Fibroblast of skin of scalp (primary cell): ENCODE measurements at places on chromosomes 2 and 18.

- no peak for DNase-seq
Measured at GRCh38 chr2:30663321-30663720, 143.9 kb downstream of the CAPN13 start.

GRCh38 chr2:115480741-115481140 lies 1038.3 kb downstream of the DPP10 start:
- no peak for DNase-seq

GRCh38 chr2:241493092-241493491 lies 15.3 kb downstream of the STK25 start:
- DNase-seq = no peak

GRCh38 chr18:45166836-45167551 lies 448.3 kb upstream of the SLC14A2 start:
- peak; percentile 23 for DNase-seq

GRCh38 chr2:68193787-68194372 lies 36.2 kb downstream of the PNO1 start:
- DNase-seq = peak; percentile 52

- DNase-seq = no peak
Measured at GRCh38 chr2:157418239-157418641, 25.6 kb downstream of the CYTIP start.

GRCh38 chr2:79715338-79715737 lies 202.5 kb downstream of the CTNNA2 start:
- DNase-seq = peak; percentile 65

DNA sequence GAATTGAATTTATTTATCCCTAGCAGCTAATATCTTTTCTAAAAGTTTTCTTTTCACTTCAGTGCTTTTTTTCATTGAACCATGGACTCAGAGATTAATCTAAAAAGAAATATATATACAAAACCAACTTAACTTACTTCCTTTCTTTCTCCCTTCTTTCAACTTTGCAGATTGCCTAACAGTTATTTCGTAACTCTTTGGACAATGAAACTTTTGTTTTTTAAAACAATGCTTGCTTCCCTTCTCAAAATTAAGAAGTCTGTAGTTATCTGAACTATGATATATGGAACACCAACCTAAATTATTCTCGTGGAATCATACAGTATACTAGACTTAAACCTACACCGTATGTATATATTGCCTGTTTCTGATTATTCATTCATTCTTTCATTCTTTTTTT lies 62.9 kb downstream of the MIB1 start:
- DNase-seq = no peak

DNA sequence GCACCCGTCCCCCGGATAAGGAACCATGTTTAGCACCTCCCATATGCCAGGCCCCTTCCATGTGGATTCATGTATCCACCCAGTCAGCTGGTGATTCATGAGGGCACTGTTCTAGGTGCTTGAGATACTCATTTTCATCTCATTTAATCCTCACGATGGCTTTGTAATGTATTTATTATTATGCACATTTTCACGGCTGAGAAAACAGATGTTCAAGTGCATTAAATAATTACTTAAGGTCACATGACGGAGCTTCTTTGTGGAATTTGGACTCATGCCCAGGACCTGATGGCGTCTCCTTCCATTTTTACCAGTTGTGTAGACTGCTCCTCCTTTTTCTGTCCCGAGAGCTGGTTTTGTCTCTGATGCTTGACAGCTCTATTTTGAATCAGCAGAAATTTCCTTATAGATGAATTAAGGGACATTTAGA lies 72.2 kb upstream of the RBM44 start:
- DNase-seq = peak; percentile 87

GRCh38 chr2:101732199-101732598 lies 34.7 kb downstream of the MAP4K4 start:
- DNase-seq = no peak

DNA sequence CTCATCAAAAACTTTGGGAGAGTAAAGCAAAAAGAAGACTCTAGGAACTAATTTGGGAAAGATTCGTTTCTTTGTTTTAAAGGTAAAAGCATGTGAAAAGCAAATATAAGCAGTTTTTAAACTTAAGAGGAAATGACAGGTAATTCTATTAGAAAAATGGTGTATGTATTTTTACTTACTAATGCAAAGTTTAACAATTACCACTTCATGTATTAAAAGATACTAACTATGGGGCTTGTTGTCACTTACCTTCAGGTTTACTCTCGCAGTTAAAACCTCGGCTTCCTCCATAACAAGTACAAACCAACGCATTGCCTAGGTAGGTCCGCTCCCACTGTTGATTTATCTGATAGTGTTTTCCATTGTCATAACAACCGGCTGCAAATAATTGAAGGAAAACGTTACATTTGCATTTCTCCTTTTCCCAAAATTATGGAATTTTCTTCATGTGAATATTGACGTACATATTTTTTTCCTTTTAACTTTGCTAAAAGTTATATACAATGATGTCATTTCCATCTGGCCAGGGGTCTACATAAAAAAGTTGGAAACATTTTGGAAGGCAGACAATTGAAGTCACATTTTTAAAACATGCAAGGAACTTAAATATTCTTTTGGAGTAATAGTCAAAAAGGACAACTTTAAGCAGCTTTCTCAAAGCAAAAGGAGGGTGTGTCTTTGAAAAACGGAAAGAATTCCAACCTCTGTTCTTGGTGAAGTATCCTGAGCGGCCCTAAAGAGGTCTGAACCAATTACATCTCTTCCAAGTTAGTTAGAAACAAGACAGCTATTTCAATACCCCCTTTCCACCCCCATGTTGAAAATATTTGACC lies 1.2 kb downstream of the FN1 start:
- DNase-seq = no peak

DNA sequence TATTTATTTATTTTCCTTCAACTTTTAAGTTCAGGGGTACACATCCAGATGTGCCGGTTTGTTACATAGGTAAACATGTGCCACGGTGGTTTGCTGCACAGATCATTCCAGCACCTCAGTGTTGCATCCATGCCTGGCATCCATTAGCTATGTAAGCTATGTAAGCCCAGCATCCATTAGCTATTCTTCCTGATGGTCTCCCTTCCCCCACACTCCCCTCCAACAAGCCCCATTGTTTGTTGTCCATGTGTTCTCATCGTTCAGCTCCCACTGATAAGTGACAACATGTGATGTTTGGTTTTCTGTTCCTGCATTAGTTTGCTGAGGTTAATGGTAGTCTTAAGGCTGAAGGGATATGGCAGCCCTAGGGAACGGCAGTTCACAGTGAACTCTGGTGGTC lies 203.4 kb downstream of the CTNNA2 start:
- no peak for DNase-seq

- no peak for DNase-seq
Measured at GRCh38 chr18:5155218-5155906, 41.7 kb downstream of the AKAIN1 start.

DNA sequence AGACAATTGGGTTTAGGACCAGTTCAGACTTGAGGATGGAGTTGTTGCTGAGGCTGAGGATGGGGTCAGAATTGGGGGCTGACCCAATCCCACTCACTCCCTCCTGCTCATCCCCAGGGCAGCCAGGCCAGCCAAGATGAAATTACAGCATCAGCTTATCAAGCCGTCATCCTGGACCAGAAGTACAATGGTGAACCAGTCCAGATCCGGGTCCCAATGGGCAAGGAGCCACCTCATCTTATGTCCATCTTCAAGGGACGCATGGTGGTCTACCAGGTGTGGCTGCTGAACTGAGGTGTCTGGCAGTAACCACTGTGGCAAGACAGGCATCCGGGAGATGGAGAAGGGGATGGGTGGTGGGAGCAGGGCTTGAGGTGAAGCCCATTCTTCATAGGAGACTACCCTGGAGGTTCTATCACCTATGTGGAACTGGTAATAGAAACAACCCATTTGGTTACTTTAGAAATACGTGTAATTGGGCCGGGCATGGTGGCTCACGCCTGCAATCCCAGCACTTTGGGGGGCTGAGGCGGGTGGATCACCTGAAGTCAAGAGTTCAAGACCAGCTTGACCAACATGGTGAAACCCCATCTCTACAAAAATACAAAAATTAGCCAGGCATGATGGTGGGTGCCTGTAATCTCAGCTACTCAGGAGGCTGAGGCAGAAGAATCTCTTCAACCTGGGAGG lies 13.9 kb downstream of the VIL1 start:
- DNase-seq = no peak

GRCh38 chr18:2049986-2050385 lies 521.3 kb downstream of the METTL4 start:
- DNase-seq = peak; percentile 50

DNA sequence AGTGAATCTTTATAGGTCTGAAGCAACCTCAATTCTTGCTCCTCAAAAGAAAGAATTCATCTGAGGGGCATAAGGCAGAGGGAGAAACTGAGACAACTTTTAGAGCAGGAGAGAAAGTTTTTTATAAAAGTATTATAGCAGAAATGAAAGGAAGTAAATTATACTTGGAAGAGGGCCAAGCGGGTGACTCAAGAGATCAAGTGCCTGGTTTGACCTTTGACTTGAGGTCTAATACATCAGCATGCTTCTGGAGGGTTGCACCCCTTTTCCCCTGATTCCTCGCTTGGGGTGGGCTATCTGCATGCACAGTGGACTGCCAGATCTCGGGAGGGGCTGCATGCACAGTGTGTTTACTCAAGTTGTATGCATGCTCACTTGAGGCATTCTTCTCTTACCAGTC lies 268.5 kb upstream of the LRATD1 start:
- DNase-seq = no peak

DNA sequence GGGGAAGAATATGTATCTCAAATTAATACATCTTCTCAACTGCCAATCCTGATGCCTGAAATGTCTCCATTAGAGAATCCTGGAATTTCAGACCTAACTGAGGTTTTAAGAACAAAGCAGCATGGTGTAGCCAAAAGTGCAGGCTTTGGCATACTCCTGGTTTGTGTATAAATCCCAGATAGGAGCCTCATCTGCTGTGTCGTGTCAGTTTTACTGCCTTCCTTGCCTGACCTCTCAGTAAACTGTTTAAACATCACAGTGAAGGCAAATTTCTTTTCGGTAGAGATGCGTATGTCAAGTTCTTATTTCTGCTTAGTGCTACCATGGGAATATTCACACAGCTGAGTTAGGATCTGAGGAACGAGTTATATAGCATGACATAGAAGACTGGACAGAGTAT lies 7.3 kb downstream of the SCG2 start:
- no peak for DNase-seq

DNA sequence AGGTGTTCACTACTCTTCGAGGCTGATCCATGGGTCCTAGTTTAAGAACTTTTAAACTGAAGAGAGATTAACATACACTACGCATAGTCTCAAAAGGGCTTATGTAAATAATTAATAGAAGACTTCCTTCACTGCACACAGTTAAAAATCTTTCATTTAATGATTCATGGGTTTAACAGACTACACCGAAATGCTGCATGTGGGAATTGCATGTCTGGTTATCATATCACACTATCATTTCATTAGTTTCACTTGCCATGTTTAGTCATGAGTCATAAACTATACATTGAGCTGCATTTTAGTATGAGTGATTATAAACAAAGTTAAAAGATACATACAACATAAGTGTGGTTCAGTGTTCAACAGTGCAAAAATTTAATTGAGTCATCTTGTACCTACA lies 31.2 kb downstream of the GLS start:
- peak; percentile 66 for DNase-seq

DNA sequence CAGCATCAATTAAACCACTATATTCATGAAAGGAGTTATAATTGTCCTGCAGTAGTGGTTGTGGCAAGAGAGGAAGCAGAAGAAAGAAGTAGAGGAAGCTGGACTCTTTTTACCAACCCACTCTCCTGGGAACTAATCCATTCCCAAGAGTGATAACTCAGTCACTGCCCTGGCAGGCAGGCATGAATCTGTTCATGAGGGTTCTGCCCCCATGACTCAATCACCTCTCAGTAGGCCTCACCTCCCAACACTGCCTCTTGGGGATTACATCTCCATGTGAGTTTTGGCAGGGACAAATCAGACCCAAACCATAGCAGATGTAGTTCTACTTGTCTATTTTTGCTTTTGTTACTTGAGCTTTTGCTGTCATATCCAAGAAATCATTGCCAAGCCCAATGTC lies 232.7 kb upstream of the MAP2 start:
- no peak for DNase-seq

DNA sequence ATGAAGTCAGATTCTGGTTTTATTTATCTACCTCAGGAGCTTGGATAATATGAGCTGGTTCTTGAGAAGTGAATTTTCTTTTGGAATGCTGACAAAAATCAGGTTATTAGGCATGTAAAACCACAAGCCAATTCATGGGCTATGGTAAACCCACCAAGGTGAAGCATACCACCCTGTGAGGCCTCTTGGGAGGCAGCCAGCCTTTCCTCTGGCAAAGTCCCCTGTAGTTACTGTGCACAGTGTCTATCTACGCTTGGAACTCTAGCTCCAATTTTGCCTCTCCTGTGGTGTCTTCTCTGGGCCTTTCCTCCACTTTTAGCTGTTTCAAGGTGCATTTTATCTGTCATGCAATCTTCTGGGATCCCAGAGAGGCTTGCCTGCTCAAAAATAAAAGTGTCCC lies 242.7 kb upstream of the ZSWIM2 start:
- no peak for DNase-seq

- no peak for DNase-seq
Measured at GRCh38 chr2:41779888-41780287, 267.9 kb upstream of the PKDCC start.

GRCh38 chr2:47309952-47310800 lies 92.8 kb upstream of the MSH2 start:
- peak; percentile 30 for DNase-seq

- DNase-seq = no peak
Measured at GRCh38 chr2:86291328-86291662, 46.1 kb downstream of the REEP1 start.

DNA sequence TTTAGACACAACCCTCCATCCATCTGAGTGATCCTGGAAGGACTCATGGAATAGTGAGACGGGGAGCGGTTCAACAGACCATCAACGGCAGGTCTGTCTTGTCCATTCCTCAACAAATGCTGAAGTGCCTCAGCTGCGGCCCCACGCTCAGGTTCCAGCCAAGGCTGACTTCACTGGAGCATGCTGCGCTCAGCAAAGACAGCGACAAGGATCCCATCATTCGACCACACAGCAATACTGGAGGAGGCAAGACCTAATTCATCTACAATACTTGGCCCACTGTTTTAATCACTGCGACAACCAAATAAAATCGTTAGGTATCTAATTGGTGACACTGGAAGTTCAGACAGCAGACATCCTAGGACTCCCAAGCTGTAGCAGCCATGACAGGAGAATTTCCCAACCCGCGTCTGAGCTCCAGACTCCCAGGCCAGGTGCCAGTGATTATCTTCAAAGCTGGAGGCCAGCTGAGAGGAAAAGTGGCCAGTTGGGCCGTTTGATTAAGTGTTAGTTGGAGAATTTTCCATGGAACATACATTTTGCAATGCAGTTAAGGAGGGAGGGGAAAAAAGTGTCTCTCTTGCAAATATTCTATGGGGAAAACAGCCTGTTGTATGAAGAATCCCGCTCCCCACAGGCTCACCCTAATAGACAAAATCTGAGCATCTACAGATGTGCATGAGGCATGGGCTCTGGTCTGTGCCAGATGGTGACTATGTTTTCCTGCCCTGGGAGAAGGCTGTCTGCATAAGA lies 92.5 kb upstream of the SLC35G4 start:
- DNase-seq = no peak
